Endodermal cell (in vitro differentiated cells): ENCODE measurements at places on chromosomes 11 and 22. TPM values are rescaled to one million over a fixed set of nuclear protein-coding genes. Genes with fewer than 3 reads are reported as not detected.
A peak's percentile ranks its signal among the peaks of the same experiment; 100 is the strongest.

- no peak for DNase-seq
Measured at GRCh38 chr11:33191467-33191866, 30.2 kb upstream of the CSTF3 start.

GRCh38 chr11:118071416-118072030 lies 5.4 kb upstream of the TMPRSS4 start:
- DNase-seq, result peak; percentile 60

- no peak for DNase-seq
Measured at GRCh38 chr11:1049071-1049405, 12.5 kb upstream of the MUC6 start.

- peak; percentile 95 for DNase-seq
Measured at GRCh38 chr22:46377525-46378425, 42.3 kb downstream of the TRMU start.

The SMIM35 gene
- not detected in 3 replicates for total RNA-seq

The KIRREL3 gene
- 0.79 and 1.1 TPM in 2 replicates for total RNA-seq

The SPDYC gene
- not detected in 3 replicates for total RNA-seq
